ENCODE measurements at places on chromosomes 2 and 18.

GRCh38 chr18:1930291-1931270 is 640.7 kb downstream of the METTL4 start:
- no peak overlapping the region for H3K27ac ChIP-seq
- H3K4me3 ChIP-seq = no peak overlapping the region
- no peak for DNase-seq
- no peaks in the 10 kb centered on the region for H3K27me3 ChIP-seq

- no peak overlapping the region for H3K4me3 ChIP-seq
- no peak overlapping the region for H3K27ac ChIP-seq
- DNase-seq = no peak
- no peaks in the 10 kb centered on the region for H3K4me1 ChIP-seq
- H3K27me3 ChIP-seq = no peaks in the 10 kb centered on the region
These were observed 27.2 kb upstream of the COBLL1 start for GRCh38 chr2:164868563-164869419.

- no peak for DNase-seq
- no peak overlapping the region for H3K27ac ChIP-seq
- H3K36me3 ChIP-seq = peaks cover 12% of the 10 kb centered on the region
- H3K4me3 ChIP-seq = no peak overlapping the region
- H3K4me1 ChIP-seq = no peaks in the 10 kb centered on the region
- no peaks in the 10 kb centered on the region for H3K27me3 ChIP-seq
These were observed 24.8 kb upstream of the ZFP36L2 start for GRCh38 chr2:43251171-43251731.

- no peaks in the 10 kb centered on the region for H3K27me3 ChIP-seq
- H3K27ac ChIP-seq = no peak overlapping the region
- no peak overlapping the region for H3K4me3 ChIP-seq
- DNase-seq = no peak
These were observed 85.9 kb upstream of the FOXI3 start for GRCh38 chr2:88538362-88538917.

DNA sequence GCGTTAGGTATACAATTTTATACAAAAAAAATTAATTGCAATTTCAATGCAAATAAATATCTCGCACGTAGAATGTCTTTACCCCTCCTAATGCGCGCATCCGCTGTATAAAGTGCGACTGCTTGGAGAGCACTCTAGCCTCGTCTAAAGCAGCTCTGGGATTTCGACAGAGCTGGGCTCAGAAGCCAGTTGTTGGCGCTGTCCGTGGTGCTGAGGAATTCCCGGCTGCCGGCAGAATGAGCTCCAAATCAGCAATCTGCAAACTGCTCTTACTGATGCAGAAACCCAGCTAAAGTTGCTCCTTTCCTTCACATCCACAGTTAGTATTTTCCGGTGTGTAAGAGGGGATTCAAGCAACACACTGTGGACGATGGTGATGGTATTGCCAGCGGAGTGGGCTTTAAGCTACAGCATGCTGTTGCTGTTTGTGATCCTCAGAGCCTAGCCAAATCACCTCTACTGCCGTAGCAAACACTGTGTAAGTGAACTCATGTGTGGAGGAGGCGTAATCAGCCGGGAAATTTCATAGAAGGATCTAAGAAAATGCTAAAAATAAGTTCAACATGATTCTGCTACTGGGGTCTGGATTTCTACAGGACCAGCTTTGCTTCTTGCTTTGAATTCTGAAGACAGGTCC is at the start of gene VWC2L:
VWC2L (plus strand) TSS at position 137 of the 637 bp plus-strand sequence. CDS start 3,140 bp downstream, outside the sequence.
- DNase-seq = no peak
- H3K27me3 ChIP-seq = no peaks in the 10 kb centered on the region
- no peaks in the 10 kb centered on the region for H3K4me1 ChIP-seq
- H3K27ac ChIP-seq = no peak within 1 kb of the TSS
- no peaks in the 10 kb centered on the region for H3K36me3 ChIP-seq

DNA sequence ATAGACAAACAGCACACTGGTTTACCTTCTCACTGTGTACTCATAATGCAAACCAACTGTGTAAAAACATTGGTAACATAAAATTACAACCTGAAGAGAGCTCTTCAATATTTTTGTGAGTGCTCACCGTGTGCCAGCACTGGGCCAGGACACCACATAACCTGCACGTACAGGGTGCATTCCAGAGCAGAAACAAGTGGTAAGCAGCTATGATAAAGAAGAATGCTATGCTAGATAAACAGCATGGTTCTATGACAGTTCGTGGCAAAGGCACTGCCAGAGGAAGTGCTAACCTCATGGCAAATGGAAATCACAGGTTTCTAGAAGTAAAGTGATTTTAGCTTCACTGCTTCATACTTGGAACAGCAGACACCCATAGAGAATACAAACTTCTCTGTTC is 343.5 kb downstream of the MTX2 start:
- H3K27me3 ChIP-seq = peaks cover 7% of the 10 kb centered on the region
- no peak overlapping the region for H3K4me3 ChIP-seq
- H3K4me1 ChIP-seq = no peaks in the 10 kb centered on the region
- no peaks in the 10 kb centered on the region for H3K36me3 ChIP-seq
- no peak for DNase-seq

DNA sequence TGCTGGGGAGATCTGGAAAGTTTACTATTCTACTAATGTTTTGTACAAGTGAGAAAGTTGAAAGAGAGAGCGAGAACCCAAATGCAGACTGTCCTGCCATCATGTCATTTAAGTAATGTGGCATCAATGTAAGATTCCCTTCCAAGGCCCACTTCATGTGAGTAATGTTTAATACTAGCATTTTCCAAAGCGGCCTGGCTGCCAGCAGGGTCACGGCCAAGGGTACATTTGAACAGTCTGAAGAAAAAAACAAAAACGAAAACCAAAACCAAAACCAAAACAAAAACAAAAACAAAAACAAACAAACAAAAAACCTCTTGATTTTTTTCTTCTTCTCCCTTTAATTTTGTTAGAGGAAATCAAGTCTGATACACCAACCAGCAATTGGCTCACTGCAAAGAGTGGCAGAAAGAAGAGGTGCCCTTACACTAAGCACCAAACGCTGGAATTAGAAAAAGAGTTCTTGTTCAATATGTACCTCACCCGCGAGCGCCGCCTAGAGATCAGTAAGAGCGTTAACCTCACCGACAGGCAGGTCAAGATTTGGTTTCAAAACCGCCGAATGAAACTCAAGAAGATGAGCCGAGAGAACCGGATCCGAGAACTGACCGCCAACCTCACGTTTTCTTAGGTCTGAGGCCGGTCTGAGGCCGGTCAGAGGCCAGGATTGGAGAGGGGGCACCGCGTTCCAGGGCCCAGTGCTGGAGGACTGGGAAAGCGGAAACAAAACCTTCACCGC is 2.2 kb downstream of the HOXD10 start:
- peaks cover 89% of the 10 kb centered on the region for H3K27me3 ChIP-seq
- no peaks in the 10 kb centered on the region for H3K4me1 ChIP-seq
- no peaks in the 10 kb centered on the region for H3K36me3 ChIP-seq
- no peak overlapping the region for H3K4me3 ChIP-seq
- no peak overlapping the region for H3K27ac ChIP-seq

DNA sequence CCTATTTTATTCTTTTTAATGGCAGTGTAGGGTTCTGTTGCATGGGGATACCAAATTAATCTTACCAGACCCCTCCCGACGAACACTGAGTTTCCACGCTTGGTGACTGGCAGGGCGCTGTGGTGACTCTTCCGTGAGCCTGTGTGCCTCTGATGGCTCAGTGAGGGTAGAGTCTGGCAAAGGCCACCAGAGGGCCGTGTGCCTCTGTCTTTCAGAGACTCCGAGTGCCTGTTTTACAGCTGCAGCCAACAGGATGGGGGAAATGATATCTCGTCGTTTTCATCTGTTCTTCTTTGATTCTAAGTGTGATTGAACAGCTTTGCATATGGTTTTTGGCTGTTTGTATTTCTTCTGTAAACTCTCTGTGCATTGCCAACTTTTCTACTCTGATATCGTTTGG is 99.8 kb downstream of the ZNF236 start:
- no peak overlapping the region for H3K27ac ChIP-seq
- no peaks in the 10 kb centered on the region for H3K27me3 ChIP-seq
- no peaks in the 10 kb centered on the region for H3K4me1 ChIP-seq
- no peak overlapping the region for H3K4me3 ChIP-seq
- peaks cover 66% of the 10 kb centered on the region for H3K36me3 ChIP-seq
- peak; percentile 73 for DNase-seq

GRCh38 chr18:26813043-26813442 is 52.5 kb downstream of the AQP4 start:
- H3K4me1 ChIP-seq = no peaks in the 10 kb centered on the region
- no peaks in the 10 kb centered on the region for H3K27me3 ChIP-seq
- H3K4me3 ChIP-seq = no peak overlapping the region
- no peaks in the 10 kb centered on the region for H3K36me3 ChIP-seq
- DNase-seq = no peak

DNA sequence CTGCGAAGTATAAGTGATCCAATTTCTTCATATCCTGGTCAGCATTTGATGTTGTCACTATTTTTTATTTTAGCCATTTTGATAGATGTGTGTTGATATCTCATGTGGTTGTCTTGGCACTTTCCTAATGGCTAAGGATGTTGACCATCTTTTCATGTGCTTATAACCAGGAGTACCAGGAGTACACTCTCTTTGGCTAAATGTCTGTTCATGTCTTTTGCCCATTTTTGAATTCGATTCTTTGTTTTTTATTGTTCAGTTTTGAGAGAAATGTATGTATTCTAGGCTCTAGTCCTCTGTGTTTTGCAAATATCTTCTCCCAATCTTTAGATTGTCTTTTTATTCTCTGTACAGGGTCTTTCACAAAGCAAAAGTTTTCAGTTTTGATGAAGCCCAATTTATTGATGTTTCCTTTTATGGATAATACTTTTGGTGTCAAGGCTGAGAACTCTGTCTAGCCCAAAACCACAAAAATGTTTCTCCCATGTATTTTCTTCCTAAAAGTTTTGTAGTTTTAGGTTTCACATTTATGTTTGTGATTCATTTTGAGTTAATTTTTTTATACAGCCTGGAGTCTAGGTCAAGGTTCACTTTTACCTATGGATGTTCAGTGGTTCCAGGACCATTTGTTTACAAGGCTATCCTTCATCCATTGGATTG is 65.4 kb downstream of the SDC1 start:
- H3K4me1 ChIP-seq = no peaks in the 10 kb centered on the region
- H3K27me3 ChIP-seq = peaks cover 18% of the 10 kb centered on the region
- H3K36me3 ChIP-seq = no peaks in the 10 kb centered on the region

GRCh38 chr2:117686699-117687098 is 127.8 kb upstream of the DDX18 start:
- H3K4me1 ChIP-seq = no peaks in the 10 kb centered on the region
- no peak overlapping the region for H3K4me3 ChIP-seq
- H3K36me3 ChIP-seq = no peaks in the 10 kb centered on the region
- H3K27me3 ChIP-seq = no peaks in the 10 kb centered on the region
- no peak overlapping the region for H3K27ac ChIP-seq

DNA sequence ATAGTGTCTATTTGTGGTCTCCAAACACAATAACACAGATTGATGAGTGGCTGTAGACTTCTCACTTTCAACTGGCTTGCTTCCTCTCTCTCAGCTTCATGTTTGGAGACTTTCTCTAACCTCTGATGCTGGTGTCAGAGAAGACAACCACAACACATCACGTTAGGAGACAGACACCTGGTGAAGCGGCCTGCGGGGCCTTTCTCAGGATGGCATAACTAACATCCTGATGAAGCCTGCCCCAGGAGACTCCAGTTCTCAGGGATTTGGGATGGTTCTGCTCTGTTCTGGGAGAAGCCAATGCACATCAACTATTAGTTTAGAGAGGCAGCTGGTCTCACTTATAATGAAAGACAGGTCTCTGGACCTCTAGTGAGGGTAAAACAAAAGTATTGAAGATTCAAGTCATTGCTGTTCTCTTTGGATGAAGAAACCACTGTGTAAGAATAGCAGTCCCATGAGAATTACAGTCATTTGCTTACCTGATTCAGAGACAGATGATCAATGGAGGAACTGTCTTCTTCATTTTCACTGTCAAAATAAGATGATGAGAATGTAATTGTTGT is 2.0 kb downstream of the IL1A start:
- no peak for DNase-seq
- H3K27me3 ChIP-seq = no peaks in the 10 kb centered on the region
- no peak overlapping the region for H3K4me3 ChIP-seq
- H3K27ac ChIP-seq = no peak overlapping the region
- H3K36me3 ChIP-seq = no peaks in the 10 kb centered on the region

- no peak overlapping the region for H3K4me3 ChIP-seq
- H3K36me3 ChIP-seq = no peaks in the 10 kb centered on the region
- H3K27me3 ChIP-seq = no peaks in the 10 kb centered on the region
- no peak for DNase-seq
- no peaks in the 10 kb centered on the region for H3K4me1 ChIP-seq
These were observed 51.0 kb upstream of the DSC1 start for GRCh38 chr18:31213641-31214040.

GRCh38 chr2:218781691-218782527 is at the start of gene CYP27A1:
CYP27A1 (plus strand) TSS chr2:218782147; CDS start chr2:218782183, 36 bp downstream.
- H3K27ac ChIP-seq = no peak within 1 kb of the TSS
- no peak for DNase-seq
- peaks cover 11% of the 10 kb centered on the region for H3K27me3 ChIP-seq
- no peaks in the 10 kb centered on the region for H3K36me3 ChIP-seq
- H3K4me1 ChIP-seq = peaks cover 9% of the 10 kb centered on the region

DNA sequence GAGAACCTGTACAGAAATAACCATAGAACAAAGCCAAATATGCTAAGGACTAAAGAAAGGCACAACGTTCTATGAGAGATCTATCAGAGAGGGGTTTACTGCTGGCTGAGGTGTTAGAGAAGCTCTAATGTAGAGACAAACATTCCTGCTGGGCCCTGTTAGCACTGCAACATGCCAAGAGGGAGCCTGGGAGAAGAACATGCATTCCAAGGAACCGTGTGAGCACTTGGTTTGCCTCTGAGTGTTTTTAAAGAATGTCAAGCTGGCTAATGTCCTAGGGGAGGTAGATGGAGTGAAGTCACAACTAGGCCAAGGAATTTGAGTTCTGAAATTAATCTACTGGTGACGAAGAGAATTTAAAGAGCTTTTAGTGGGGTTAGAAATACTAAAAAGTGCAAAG is 384.3 kb upstream of the LYPD1 start:
- H3K27me3 ChIP-seq = no peaks in the 10 kb centered on the region
- no peaks in the 10 kb centered on the region for H3K36me3 ChIP-seq
- no peaks in the 10 kb centered on the region for H3K4me1 ChIP-seq

DNA sequence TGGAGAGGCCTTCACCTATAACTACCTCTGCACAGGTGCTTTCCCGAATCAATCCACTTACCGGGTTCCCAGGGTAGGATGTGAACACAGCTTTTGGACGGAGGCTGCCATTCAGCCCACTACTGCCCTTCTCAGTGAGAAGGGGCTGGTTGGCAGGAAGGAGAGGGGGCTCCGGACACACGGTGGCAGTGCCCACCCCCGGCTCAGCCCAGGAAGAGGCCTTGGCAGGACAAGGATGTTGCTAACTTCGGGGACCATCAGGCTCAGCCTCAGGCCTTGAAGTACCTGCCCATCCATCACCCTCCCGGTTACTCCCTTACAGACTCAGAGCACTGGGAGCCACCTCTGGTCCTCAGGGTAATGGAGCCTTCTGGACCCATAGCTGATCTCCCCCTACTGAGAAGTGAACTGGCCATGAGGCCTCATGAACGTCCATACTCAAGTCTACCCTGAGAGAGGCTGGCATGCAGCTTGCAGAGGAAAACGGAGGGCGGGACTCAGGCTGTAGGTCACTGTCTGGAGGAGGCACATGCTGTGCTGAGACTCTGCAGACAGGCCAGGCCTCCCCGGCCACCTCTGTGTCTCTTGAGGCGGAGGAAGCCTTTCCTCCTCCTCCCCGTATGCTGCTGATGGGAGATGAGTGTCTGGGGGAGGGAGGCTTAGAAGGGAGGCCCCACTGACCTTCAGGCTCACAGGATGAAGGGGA is 191.0 kb downstream of the TWIST2 start:
- no peak overlapping the region for H3K4me3 ChIP-seq
- H3K36me3 ChIP-seq = no peaks in the 10 kb centered on the region
- peaks cover 7% of the 10 kb centered on the region for H3K4me1 ChIP-seq
- no peak overlapping the region for H3K27ac ChIP-seq
- no peak for DNase-seq
